Caco-2 (cell line): ENCODE measurements at places on chromosomes 13 and 19. TPM values are rescaled to one million over a fixed set of nuclear protein-coding genes. Genes with fewer than 3 reads are reported as not detected.

The JAK3 gene
- not detected in 2 replicates for total RNA-seq

DNA sequence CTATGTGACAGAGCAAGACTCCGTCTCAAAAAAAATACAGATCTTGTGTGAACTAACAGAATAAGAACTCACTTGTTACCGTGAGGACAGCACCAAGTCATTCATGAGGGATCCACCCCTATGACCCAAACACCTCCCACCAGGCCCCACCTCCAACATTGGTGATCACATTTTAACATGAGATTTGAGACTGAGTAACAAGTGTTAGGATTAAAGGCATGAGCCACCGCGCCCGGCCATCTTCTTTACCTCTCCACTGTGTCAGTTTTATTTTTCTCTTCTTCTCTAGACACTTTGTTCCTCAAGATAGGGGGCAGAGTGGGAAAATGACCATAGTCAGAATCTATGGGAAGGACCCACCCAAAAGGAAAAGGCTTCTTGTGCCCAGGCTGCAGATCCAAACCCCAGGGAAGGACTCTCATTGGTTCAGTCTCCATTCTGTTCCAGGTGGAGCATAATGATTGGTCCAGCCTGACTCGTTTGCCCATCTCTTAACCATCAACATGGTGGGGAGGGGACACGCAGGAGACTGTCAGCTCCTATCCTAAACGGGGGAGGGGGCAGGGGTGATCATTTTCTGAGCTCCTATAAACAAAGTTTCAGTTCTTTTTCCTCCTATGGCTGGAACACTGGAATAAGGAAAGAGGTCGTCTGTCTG lies 1.3 kb upstream of the CALM3 start:
- no peaks in the 10 kb centered on the region; the same call in 1 of the 2 replicates for H3K27me3 ChIP-seq
- H3K36me3 ChIP-seq, result no peaks in the 10 kb centered on the region
- H3K4me3 ChIP-seq, result peak overlapping the region; percentile 89
- H3K4me1 ChIP-seq, result peaks cover 14% of the 10 kb centered on the region
- DNase-seq, result no peak

The SLC17A7 gene
- 0.21 and 0.36 TPM in 2 replicates for total RNA-seq

- no peaks in the 10 kb centered on the region for H3K27me3 ChIP-seq
- no peaks in the 10 kb centered on the region for H3K36me3 ChIP-seq
- no peak overlapping the region for H3K27ac ChIP-seq
- H3K4me1 ChIP-seq, result no peaks in the 10 kb centered on the region
Observed at GRCh38 chr13:35718084-35718483, 241.6 kb upstream of the MAB21L1 start.

The MYO16 gene
- not detected in 2 replicates for total RNA-seq

The TUBB4A gene
- total RNA-seq, result 3.8 and 6.0 TPM in 2 replicates

The NLRP9 gene
- total RNA-seq, result not detected in 2 replicates

DNA sequence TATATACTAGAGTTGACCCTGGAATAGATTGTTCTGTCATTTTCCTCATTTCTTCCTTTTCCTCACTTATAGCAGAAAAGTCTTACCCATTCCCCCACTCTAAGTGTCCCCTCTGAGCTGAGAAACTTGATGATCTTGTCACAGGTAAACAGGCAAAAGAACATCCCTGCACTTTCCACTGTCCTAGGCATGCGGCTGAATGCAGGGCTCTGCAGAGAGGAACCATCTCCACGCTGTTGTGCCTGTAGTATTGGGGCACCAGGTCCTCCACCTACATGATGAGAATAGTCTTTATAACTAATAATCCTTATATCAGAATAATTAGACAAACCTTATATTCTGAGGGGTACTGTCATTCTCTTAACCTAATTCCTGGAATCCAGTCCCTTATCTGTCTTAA lies 211.3 kb downstream of the RBM26 start:
- H3K4me3 ChIP-seq, result no peak overlapping the region
- no peaks in the 10 kb centered on the region for H3K27me3 ChIP-seq
- DNase-seq, result no peak
- no peak overlapping the region for H3K27ac ChIP-seq
- H3K4me1 ChIP-seq, result no peaks in the 10 kb centered on the region
- H3K36me3 ChIP-seq, result no peaks in the 10 kb centered on the region

GRCh38 chr19:32652894-32653598 lies 21.9 kb downstream of the ANKRD27 start:
- no peak for DNase-seq
- H3K4me1 ChIP-seq, result no peaks in the 10 kb centered on the region

DNA sequence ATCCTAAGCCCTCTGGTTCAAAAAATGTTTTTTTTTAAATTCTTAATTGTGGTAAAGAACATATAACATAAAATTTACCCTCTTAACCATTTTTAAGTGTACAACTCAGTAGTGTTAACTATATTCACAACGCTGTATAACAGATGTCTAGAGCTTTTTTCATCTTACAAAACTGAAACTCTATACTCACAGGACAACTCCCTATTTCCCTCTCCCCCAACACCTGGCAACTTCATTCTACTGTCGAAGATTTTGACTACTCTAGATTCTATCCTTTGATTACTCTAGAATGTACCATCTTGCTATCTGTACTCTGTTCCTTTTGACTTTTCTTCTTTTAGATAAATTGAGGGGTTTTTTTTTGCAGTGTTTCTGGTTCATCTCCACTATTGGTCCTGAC lies 200.4 kb downstream of the KLF12 start:
- no peaks in the 10 kb centered on the region for H3K36me3 ChIP-seq
- H3K4me1 ChIP-seq, result no peaks in the 10 kb centered on the region
- no peak overlapping the region for H3K4me3 ChIP-seq

The NXNL1 gene
- total RNA-seq, result not detected in 2 replicates

The MEF2B gene
- 0.82 and 1.5 TPM in 2 replicates for total RNA-seq

DNA sequence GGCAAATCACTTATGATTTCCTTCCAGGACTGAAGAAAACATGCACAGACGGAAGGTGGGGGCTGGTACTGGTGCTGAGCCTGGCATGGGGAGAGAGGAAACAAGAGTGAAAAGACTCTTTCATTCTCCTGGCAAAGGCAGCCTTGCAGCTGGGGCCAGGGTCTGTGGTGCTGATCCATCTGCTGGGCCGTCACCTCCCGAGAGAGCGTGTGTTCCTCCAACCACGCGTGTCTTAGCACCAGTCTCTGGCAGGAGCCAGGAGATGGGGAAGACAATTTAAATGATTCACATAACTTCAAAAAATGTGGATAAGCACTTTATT lies 23.9 kb upstream of the SPART start:
- no peaks in the 10 kb centered on the region for H3K27me3 ChIP-seq
- H3K4me3 ChIP-seq, result no peak overlapping the region
- peaks cover 7% of the 10 kb centered on the region; the same call in 1 of the 2 replicates for H3K4me1 ChIP-seq
- H3K36me3 ChIP-seq, result no peaks in the 10 kb centered on the region
- H3K27ac ChIP-seq, result no peak overlapping the region

- DNase-seq, result peak; percentile 84
- H3K36me3 ChIP-seq, result no peaks in the 10 kb centered on the region
Observed at GRCh38 chr19:51607920-51608562, 22.2 kb downstream of the SIGLEC5 start.

- H3K4me3 ChIP-seq, result no peak overlapping the region
- DNase-seq, result no peak
- H3K27me3 ChIP-seq, result no peaks in the 10 kb centered on the region
- no peaks in the 10 kb centered on the region for H3K36me3 ChIP-seq
- peaks cover 15% of the 10 kb centered on the region for H3K4me1 ChIP-seq
Observed at GRCh38 chr13:61138857-61139256, 276.8 kb downstream of the PCDH20 start.

The GJB2 gene
- 0.58 and 0.75 TPM in 2 replicates for total RNA-seq

DNA sequence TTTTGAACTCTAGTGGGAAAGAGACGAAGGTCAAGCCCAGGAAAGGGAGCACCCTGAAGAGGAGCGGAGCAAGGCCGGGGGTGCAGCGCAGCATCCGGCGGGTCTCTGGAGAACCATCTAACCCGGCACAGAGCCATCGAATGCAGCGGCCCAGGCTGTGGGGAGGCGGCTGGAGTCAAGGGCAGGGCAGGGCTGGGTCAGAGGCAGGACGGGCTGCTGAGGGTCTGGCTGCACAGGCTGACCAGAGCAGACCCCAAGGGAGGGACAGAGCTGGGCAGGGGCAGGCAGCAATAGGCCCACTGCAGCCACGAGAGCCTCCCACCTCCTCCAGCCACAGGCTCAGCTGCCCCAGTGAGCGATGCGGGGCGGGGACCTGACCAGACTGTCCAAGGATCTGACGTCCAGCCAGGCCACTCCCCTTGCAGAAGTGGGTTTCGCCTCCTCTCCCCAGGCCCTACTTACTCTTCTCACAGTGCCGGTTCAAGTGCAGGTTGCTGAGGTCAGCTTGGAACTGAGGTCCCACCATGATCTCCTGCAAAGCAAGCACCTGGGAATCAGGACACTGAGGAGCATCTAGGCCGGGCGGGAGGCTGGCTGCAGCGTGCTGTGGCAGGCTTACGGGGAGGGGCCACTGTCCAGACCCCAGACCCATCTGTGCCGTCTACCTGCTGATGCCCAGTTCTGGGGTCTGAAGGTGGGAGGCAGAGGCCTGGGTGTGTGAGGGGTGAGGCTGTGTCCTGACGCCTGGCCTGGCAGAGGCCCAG lies 19.2 kb downstream of the MIER2 start:
- H3K4me1 ChIP-seq, result no peaks in the 10 kb centered on the region
- peaks cover 12% of the 10 kb centered on the region for H3K36me3 ChIP-seq
- H3K4me3 ChIP-seq, result no peak overlapping the region
- no peaks in the 10 kb centered on the region for H3K27me3 ChIP-seq
- DNase-seq, result no peak

DNA sequence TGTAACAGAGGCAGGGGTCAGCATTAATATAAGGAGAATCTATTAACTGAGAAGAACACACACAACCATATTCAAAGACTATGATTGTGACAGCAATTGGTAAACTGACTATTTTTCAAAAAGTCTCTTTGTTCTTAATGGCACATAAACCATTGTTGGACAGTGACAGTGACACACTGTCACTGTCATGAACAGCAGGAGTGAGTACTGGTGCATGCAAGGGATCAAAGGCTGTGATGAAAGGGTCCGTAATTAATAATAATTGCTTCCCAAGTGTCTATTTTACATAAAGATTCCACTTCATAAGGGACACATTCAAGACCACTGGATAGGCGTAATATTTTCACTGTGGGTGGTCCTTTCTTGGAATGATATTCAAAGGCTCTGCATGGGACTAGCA lies 50.7 kb downstream of the LHFPL6 start:
- no peaks in the 10 kb centered on the region for H3K27me3 ChIP-seq
- H3K27ac ChIP-seq, result no peak overlapping the region
- H3K4me1 ChIP-seq, result no peaks in the 10 kb centered on the region
- no peaks in the 10 kb centered on the region for H3K36me3 ChIP-seq
- no peak overlapping the region for H3K4me3 ChIP-seq
- no peak for DNase-seq

The ZNF43 gene
- not detected in 2 replicates for total RNA-seq

The PDX1 gene
- 3.7 and 3.9 TPM in 2 replicates for total RNA-seq

The SHISA2 gene
- total RNA-seq, result not detected in 2 replicates

The CCDC122 gene
- 15.6 and 21.2 TPM in 2 replicates for total RNA-seq

DNA sequence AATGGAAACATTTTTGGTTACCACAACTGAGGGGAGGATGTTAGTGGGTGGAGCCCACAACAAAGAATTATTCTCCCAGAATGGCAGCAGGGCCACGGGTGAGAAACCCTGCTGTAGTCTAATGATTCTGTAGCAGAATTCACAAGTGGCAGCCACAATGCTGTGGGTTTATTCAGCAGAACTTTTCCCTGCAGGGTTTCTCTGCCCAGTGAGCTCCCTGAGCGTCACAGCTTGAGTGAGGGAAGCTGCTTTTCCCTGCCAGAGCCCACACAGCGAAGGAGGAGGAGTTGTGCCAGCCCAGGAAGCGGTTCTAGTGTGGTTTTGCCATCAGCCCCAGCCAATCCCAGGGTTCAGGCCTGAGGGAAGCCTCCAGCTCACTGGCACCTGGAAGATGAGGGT lies 4.4 kb downstream of the ATP12A start:
- DNase-seq, result no peak
- no peak overlapping the region for H3K27ac ChIP-seq
- peaks cover 6% of the 10 kb centered on the region; the same call in 1 of the 2 replicates for H3K4me1 ChIP-seq
- H3K36me3 ChIP-seq, result no peaks in the 10 kb centered on the region
- peaks cover 2% of the 10 kb centered on the region; the same call in 1 of the 2 replicates for H3K27me3 ChIP-seq

- peaks cover 5% of the 10 kb centered on the region for H3K36me3 ChIP-seq
- H3K27me3 ChIP-seq, result no peaks in the 10 kb centered on the region
- no peak for DNase-seq
- no peak overlapping the region for H3K27ac ChIP-seq
- no peak overlapping the region for H3K4me3 ChIP-seq
Observed at GRCh38 chr19:47266401-47266941, 8.2 kb upstream of the INAFM1 start.

The PSG4 gene
- total RNA-seq, result not detected in 2 replicates

The MICU2 gene
- 43.1 and 47.6 TPM in 2 replicates for total RNA-seq

- H3K36me3 ChIP-seq, result peaks cover 2% of the 10 kb centered on the region; the same call in 1 of the 2 replicates
- peak; percentile 93 for DNase-seq
- no peaks in the 10 kb centered on the region for H3K27me3 ChIP-seq
- peak within 1 kb of the TSS; percentile 77 for H3K27ac ChIP-seq
- peaks cover 7% of the 10 kb centered on the region for H3K4me1 ChIP-seq
Observed at GRCh38 chr19:7636691-7637373, at the start of gene STXBP2. TSS of gene STXBP2 (plus strand) at chr19:7637110. CDS start at chr19:7637150, 40 bp downstream.

GRCh38 chr13:67303661-67304333 lies 73.7 kb upstream of the PCDH9 start:
- H3K27me3 ChIP-seq, result no peaks in the 10 kb centered on the region
- DNase-seq, result no peak

- no peak overlapping the region for H3K4me3 ChIP-seq
- H3K36me3 ChIP-seq, result no peaks in the 10 kb centered on the region
- no peaks in the 10 kb centered on the region for H3K4me1 ChIP-seq
- DNase-seq, result no peak
Observed at GRCh38 chr13:32850316-32851052, 165.7 kb upstream of the KL start.

- peak; percentile 82 for DNase-seq
- H3K4me1 ChIP-seq, result 0 out of 2 replicates have a peak, but pooled peaks cover 4% of the 10 kb centered on the region
- H3K36me3 ChIP-seq, result no peaks in the 10 kb centered on the region
- no peaks in the 10 kb centered on the region for H3K27me3 ChIP-seq
Observed at GRCh38 chr19:11382898-11383705, 1.0 kb downstream of the EPOR start.

GRCh38 chr13:114161028-114161556 lies 18.0 kb upstream of the CFAP97D2 start:
- H3K4me1 ChIP-seq, result 0 out of 2 replicates have a peak, but pooled peaks cover 3% of the 10 kb centered on the region
- H3K36me3 ChIP-seq, result no peaks in the 10 kb centered on the region
- no peak for DNase-seq

GRCh38 chr19:5478241-5478924 lies 23.2 kb downstream of the ZNRF4 start:
- no peak overlapping the region for H3K4me3 ChIP-seq
- no peak for DNase-seq
- H3K27me3 ChIP-seq, result no peaks in the 10 kb centered on the region
- no peaks in the 10 kb centered on the region for H3K4me1 ChIP-seq
- no peak overlapping the region for H3K27ac ChIP-seq
- no peaks in the 10 kb centered on the region for H3K36me3 ChIP-seq

DNA sequence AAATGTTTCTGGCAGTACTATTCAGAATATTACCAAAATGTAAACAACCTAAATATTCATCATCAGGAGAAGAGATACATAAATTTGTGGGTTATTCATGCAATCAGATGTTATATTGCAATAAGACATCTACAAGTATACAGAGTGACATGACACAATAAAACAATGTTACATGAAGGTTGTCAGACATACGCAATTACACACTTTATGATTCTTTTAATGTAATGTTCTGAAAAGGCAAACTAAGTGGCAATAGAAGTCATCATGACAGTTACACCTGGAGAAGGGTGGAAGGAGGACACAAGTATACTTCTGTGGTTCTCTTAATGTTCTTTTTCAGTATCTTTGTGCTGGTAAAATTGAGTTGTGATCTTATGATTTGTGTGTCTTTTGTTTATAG lies 95.8 kb upstream of the PRR20A start:
- no peak overlapping the region for H3K4me3 ChIP-seq
- H3K27ac ChIP-seq, result no peak overlapping the region
- no peaks in the 10 kb centered on the region for H3K27me3 ChIP-seq
- H3K4me1 ChIP-seq, result no peaks in the 10 kb centered on the region

- H3K4me3 ChIP-seq, result no peak overlapping the region
- no peak for DNase-seq
- H3K36me3 ChIP-seq, result no peaks in the 10 kb centered on the region
- no peaks in the 10 kb centered on the region for H3K4me1 ChIP-seq
Observed at GRCh38 chr19:12648088-12648487, 18.5 kb downstream of the MAN2B1 start.
